ENCODE measurements at places on chromosomes 2 and 18.

DNA sequence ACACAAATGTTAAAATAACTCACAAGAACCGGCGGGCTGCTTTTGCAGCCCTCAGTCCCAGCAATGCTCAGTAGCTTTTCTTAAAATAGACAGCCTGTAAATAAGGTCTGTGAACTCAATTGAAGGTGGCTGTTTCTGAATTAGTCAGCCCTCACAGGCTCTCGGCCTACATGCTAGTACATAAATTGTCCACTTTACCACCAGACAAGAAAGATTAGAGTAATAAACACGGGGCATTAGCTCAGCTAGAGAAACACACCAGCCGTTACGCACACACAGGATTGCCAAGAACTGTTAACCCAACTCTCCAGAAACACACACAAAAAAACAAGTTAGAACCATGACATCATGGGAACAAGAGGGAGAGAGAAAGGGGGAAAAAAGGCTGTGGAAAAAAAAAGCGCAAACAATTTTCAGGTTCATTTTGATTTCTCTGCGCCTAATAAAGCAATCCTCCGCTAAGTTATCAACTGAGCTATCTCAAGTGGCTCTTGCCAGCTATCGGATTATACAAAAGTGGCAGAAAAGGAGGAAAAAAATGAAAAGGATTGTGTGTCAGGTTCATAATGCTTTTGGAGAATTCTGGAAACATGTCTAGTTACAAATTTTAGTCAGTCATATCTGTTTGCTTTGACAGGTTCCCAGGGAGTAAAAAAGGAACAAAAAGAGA lies 89.1 kb downstream of the ZEB2 start:
- no peak for DNase-seq

GRCh38 chr2:173386738-173387065 lies 32.0 kb downstream of the CDCA7 start:
- DNase-seq: no peak

GRCh38 chr2:199833525-199833924 lies 17.5 kb downstream of the FTCDNL1 start:
- no peak for DNase-seq

- no peak for DNase-seq
These were observed 101.3 kb downstream of the CAPN13 start for GRCh38 chr2:30705711-30706533.

Measured in stimulated activated CD8-positive, alpha-beta memory T cell treated with anti-CD3 and anti-CD28 coated beads, Interleukin-15, amount 100 ng/mL, for 48 hours (primary cell).